ENCODE measurements at places on chromosomes 4 and X. TPM values are rescaled to one million over a fixed set of nuclear protein-coding genes. Genes with fewer than 3 reads are reported as not detected.

Gene MAP7D3
- total RNA-seq, result 19.2 TPM

Gene UGT2A1
- not detected for total RNA-seq

Gene CENPVL3
- total RNA-seq, result not detected

Gene LRIT3
- total RNA-seq, result under 0.01 TPM

Gene RHOXF2B
- total RNA-seq, result not detected

Gene RNF175
- total RNA-seq, result under 0.01 TPM

Gene FRMPD4
- 1.8 TPM for total RNA-seq

Gene PRR32
- total RNA-seq, result not detected

Gene XAGE1A
- not detected for total RNA-seq

Gene SPACA5B
- total RNA-seq, result not detected

Gene ETDA
- total RNA-seq, result not detected

Gene GAGE12J
- not detected for total RNA-seq

Gene EFHC2
- 2.9 TPM for total RNA-seq

Gene TMPRSS11A
- total RNA-seq, result not detected

Gene YIPF6
- 27.1 TPM for total RNA-seq

Gene USP26
- not detected for total RNA-seq

Gene REPS2
- total RNA-seq, result 0.59 TPM

Gene LUZP4
- total RNA-seq, result not detected

Gene PRKG2
- total RNA-seq, result 0.88 TPM

Gene IL1RAPL1
- total RNA-seq, result 0.29 TPM

Gene MAGEB17
- not detected for total RNA-seq

Gene SAGE1
- not detected for total RNA-seq

Gene HMX1
- not detected for total RNA-seq

Gene NSUN7
- 0.29 TPM for total RNA-seq

Gene PLCXD1
- total RNA-seq, result 3.3 TPM

Gene DRD5
- not detected for total RNA-seq

Gene PRRG1
- total RNA-seq, result 16.3 TPM

Gene RBM3
- total RNA-seq, result 527 TPM

Gene CYBB
- total RNA-seq, result 1.4 TPM

Gene FOXR2
- not detected for total RNA-seq

Gene PAGE4
- total RNA-seq, result not detected

Gene ERAS
- total RNA-seq, result not detected

Gene ODAPH
- not detected for total RNA-seq

Gene UGT2B28
- total RNA-seq, result not detected

Gene USP17L25
- not detected for total RNA-seq

Gene GABRB1
- total RNA-seq, result not detected

Gene NUP62CL
- total RNA-seq, result not detected

Gene LRRC66
- 0.36 TPM for total RNA-seq

Gene PFKFB1
- not detected for total RNA-seq

Gene WAS
- 0.36 TPM for total RNA-seq

Gene NAP1L5
- 5.1 TPM for total RNA-seq

Gene CCSER1
- not detected for total RNA-seq

Gene NAA11
- not detected for total RNA-seq

Gene GPM6B
- total RNA-seq, result 1.1 TPM

Gene COL25A1
- 1.4 TPM for total RNA-seq

Gene MAGEA2
- not detected for total RNA-seq

Gene EDNRA
- 6.2 TPM for total RNA-seq

Gene C4orf54
- total RNA-seq, result under 0.01 TPM

Gene SPATA4
- total RNA-seq, result 0.72 TPM

Gene CT45A7
- not detected for total RNA-seq

Data from osteoblast (primary cell).